HCEC 1CT (cell line): ENCODE measurements at places on chromosomes 7 and 10.

DNA sequence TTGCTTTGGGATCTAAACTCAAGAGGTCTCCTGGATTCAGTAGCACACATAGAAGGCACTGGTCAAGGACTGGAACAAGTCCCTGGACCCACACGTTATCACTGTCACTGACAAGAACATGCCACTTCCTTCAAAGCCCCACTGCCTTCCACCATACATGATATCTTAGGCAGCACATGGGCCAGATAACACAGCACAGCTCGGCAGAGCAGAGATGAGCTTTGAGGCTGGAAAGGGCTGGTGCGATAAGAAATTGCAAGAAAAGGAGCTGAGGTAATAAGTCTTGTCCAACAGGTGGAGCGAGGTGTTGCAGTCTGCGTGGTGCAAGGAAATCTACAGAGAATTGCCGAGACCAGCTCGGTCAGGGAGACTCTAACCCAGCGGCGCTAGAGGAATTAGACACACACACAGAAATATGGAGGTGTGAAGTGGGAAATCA is 139.8 kb upstream of the CDK13 start:
- DNase-seq = no peak

GRCh38 chr7:149229526-149229925 is 9.9 kb upstream of the ZNF212 start:
- no peak for DNase-seq

DNA sequence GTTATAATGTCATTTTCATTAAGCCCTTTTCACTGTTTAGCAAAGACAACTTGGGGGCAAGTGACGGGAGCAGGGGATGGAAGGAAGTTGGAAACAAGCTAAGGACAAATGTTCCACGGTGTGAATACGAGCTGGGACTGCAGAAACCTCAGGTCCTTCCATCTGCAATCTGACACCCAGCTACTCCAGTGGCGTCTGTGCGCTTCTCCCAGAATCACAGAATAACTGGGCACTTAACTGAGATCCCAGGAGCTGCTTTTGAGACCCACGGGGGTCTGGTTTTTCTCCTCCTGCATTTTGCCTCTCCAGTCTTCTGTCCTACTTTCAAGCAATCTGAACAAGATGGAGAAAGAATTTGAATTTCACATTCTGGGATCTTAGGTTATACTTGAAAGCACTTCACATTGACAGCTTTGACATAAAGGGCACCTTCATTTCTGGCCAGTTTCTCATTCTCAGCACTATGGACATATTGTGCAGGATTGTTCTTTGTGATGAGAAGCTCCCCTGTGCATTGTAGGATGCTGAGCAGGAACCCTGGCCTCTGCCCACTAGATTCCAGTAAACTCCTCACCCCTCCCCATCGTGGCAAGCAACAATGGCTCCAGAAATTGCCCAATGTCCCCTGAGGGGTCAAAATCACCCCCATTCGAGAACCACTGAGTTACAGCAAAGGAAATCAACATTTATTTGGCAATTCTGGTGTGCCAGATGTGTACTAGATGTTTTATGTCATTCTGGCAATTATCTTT is 194.1 kb downstream of the CACNB2 start:
- DNase-seq = no peak

DNA sequence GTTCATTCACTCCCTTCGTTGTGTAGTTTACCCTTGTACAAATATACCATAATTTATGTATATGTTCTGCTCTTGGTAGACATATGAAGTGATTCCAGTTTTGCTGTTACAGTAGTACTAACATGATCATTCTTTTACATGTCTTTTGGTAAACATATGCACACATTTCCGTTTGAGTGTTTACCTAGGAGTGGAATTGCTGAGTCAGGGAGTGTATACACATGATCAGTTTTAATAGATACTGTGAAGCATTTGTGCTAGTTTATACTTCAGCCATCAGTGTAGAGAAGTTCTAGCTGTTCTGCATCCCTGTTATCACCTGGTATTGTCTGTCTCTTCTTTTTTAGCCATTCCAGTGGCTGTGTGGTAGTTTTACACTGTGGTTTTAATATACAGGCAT is 34.5 kb upstream of the CYP26C1 start:
- no peak for DNase-seq

DNA sequence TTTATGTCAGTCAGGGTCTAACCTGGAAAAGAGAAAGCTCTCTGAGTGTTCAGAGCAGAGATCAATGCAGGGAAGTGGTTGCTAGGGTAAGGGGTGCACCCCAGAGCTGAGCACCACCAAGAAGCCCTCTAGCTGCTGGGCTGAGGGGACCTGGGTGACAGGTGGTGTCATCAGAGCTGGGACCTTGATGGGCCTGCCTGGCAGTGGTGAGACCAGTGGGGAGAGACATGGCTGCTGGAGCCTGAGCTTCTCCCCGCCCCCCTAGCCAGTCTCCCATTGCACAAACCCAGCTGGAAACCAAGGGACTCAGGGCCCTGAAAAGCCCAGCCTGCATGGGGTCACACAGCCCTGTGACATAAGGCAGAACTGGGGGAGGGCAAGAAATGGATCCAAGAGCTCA is 49.1 kb upstream of the OSBPL3 start:
- DNase-seq = no peak

- no peak for DNase-seq
Observed at GRCh38 chr7:97006816-97007582, 1.6 kb downstream of the DLX6 start.

- DNase-seq = peak; percentile 8
Observed at GRCh38 chr10:117248750-117249465, 8.0 kb downstream of the SLC18A2 start.

DNA sequence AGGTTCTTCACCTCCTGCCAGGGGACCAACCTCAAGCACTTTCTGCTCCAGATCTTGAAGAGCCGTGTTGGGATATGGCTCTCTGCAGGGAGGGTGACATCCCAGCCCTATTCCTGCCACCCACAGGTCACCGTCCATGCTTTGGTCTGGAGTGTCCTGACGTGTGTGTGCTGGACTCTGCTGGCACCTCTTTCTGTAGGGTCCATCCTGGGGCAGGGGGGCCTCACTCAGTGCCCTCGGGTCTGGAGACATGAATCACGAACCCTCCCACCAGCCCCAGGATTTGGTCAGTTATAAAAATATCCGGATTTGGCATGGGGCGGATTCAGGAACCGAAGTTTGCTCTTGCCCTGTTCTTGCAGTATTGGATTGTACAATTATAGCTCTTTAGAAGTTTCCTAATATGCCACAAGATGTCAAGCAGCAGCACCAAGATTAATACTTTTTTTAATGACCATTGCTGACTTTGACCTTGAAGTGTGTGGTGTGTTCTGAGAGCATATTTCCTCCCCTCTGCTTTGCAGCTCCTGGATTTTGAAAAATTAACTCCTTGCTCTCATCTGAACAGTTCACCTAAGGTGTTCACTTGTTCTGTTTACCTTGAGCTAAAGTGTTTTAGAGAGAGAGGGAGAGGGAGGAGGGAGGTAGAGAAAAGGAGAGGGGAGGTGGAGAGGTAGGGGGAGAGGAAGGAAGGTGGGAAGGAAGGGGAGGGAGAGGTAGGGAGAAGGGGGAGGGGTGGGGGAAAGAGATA is 95.4 kb upstream of the SHH start:
- DNase-seq = no peak

GRCh38 chr10:6648894-6649720 is 69.0 kb upstream of the PRKCQ start:
- no peak for DNase-seq

- no peak for DNase-seq
Observed at GRCh38 chr10:86165666-86166065, 200.9 kb downstream of the GRID1 start.

DNA sequence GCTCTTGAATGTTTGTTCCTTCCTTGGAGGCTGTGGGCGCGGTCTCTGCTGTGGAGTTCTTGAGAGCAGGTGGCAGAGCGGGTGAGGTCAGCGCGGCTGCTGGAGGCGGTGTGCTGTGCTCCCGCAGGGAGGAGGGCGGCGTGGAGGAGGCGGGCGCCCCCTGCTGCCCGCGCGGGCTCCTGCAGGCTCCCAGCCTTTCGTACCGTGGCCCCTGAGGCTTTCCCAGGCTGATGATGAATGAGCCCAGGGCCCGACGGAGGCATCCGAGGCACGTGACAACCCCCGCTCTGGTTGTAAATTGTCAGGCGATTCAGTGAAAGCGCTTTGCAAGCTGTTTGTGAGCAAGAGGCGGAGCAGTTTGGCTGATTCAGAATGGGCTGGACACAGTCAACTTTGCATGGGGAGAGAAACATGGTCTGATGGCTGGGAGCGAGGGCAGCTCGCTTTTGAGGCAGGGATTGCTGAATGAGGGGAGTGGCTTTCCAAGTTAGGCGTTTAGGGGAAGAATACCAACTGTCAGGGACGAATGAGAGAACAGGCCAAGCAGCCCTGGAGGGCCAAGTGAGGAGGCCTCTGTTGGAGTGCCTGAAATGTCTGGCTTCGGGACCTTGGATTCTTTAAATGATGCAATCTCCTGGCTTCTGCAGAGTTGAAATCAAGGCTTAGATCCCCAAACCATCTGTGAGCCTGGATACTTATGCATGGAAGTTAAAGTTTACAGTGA is 46.6 kb downstream of the CDHR3 start:
- DNase-seq = peak; percentile 97

DNA sequence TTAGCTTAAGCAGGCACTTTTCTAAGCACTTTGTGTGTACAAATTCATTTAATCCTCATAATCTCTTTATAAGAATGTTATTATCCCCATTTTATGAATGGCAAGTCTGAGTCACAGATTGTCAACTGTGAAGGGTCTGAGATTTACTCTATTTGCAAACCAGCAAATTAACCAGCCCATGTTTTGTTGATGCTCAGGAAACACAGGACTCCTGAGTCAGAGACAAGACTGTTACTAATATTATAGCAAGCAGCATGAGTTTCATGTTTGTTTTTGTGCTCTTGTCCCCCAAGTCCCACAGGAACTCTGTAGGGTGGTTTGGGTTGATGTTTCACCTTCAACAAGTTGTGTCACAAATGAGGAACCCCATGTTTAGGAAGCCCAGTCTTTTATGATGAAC is 182.0 kb upstream of the PPP1R3A start:
- DNase-seq = no peak

DNA sequence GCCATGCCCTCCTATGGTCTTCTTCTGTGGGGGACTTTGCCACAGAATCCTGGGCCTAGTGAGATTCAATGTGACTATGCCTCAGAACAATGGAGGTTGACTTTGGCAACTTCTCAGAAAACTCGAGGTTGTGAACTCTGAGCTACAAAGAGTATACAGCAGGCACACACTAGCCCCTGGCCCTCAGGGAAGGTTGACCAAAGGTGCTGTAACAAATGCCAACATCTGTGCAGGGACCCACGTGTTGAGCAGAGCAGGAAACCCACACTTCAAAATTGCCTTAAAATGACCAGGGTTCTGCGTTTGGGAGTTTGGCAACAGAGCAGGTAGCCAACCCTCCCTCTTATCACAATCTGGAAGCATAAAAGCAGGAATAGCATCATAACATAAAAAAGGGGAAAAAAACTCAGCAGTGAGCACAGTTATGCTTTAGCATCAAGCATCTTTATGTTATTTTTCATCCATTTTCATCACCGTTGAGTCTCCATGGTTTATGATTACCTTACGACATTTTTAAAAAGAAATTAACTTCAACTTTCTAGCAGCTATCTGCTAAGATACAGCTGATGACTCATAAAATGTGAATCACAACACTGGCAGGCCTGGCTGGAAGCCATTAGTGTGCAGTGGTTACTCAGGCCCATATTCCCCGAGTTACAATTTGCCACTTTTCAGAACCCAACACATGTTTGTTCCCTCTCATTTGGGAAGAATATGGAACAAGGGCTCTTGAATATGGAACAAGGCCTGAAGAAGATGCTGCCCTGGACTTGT is 11.1 kb downstream of the PRLHR start:
- peak; percentile 88 for DNase-seq

GRCh38 chr10:43430926-43431663 is 5.8 kb upstream of the ZNF487 start:
- no peak for DNase-seq

GRCh38 chr7:137853053-137853452 is 6.3 kb upstream of the DGKI start:
- no peak for DNase-seq
